Activated CD8-positive, alpha-beta T cell treated with anti-CD3 and anti-CD28 coated beads, Interleukin-2, amount 10 ng/mL, durations not matched to agents 7 days and 5 days (primary cell): ENCODE measurements at places on chromosomes 13 and 19. TPM values are rescaled to one million over a fixed set of nuclear protein-coding genes. Genes with fewer than 3 reads are reported as not detected.

- DNase-seq, result no peak
- H3K36me3 ChIP-seq, result no peaks in the 10 kb centered on the region
- H3K27me3 ChIP-seq, result no peaks in the 10 kb centered on the region
- H3K4me1 ChIP-seq, result no peaks in the 10 kb centered on the region
- H3K4me3 ChIP-seq, result no peak overlapping the region
- H3K27ac ChIP-seq, result no peak overlapping the region
Measured at GRCh38 chr13:71576571-71576970, 290.4 kb downstream of the DACH1 start.

GRCh38 chr13:38743466-38743865, 56.6 kb downstream of the FREM2 start:
- no peaks in the 10 kb centered on the region for H3K4me1 ChIP-seq
- DNase-seq, result no peak
- no peaks in the 10 kb centered on the region for H3K27me3 ChIP-seq
- no peak overlapping the region for H3K27ac ChIP-seq
- H3K4me3 ChIP-seq, result no peak overlapping the region

DNA sequence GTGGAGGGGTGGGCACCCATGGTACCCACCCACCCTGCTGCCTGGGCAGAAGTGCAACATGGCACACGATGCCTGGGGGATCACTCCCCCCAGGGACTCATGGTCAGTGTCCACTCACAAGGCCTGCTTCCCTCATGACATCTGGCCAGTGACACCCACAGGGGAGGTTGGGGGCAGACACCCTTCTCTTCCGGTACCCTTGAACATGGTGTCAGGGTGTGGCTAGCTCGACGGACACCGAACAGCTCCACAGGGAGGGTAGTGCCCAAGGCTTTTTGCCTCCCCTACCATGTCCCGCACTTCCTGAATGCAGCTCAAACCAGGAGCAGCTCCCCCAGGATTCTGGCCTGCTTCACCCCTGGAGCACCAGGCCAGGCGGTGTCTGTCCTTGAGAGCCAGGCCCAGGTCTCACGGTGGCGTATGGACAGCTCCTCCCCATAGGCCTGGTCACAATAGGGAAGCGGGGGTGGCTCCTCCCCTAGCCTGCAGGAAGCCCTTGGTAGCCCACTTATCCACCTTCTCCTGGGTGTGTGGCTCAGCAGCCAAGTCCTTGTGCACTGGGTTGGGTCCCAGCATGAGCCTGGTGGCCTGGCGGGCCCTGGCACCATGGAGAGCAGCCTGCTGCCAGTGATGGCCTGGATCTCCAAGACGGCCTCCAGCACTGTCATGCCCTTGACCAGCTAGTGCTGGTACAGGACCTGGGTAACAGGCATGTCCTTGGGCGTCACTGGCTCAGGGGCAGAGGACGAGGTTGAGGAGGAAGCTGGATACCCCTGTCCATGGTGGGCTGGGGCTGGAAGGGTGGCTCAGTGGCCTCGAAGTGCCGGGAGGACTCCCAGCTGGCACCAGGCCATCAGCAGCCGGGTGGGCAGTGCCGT, 7.8 kb downstream of the ACP4 start:
- H3K27me3 ChIP-seq, result no peaks in the 10 kb centered on the region
- H3K36me3 ChIP-seq, result peaks cover 35% of the 10 kb centered on the region
- no peak for DNase-seq

Gene PNMA8B
- total RNA-seq, result not detected

DNA sequence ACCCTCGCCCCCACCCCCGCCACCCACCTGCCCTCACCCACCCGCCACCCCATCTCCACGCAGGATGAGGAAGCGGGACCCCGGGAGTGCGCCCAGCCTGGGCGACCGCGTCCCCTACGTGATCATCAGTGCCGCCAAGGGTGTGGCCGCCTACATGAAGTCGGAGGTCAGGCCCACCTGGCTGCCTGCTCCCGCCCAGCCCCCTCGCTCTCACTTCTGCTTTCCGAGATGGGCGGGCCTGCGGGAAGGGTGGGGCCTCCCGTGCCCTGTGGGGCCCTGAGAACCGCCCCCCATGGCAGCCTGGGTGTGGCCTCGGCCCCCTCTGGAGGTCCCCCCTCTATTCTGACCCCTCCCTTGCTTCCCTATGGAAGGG, 3.1 kb upstream of the SPIB start:
- peaks cover 15% of the 10 kb centered on the region for H3K4me1 ChIP-seq
- no peak overlapping the region for H3K4me3 ChIP-seq
- peaks cover 19% of the 10 kb centered on the region for H3K36me3 ChIP-seq
- no peak for DNase-seq
- H3K27ac ChIP-seq, result no peak overlapping the region
